ENCODE measurements at places on chromosomes 12 and 14. TPM values are rescaled to one million over a fixed set of nuclear protein-coding genes. Genes with fewer than 3 reads are reported as not detected.

The ZBTB42 gene
- 1.2 TPM for total RNA-seq

The PYGL gene
- 14.3 TPM for total RNA-seq

The MRPS35 gene
- total RNA-seq: 91.3 TPM

The TEX22 gene
- 0.46 TPM for total RNA-seq

All from diencephalon (tissue), 1 donor.